ENCODE measurements at places on chromosomes 2 and 18.

GRCh38 chr2:31190188-31190587 is 27.1 kb downstream of the CAPN14 start:
- DNase-seq = no peak

DNA sequence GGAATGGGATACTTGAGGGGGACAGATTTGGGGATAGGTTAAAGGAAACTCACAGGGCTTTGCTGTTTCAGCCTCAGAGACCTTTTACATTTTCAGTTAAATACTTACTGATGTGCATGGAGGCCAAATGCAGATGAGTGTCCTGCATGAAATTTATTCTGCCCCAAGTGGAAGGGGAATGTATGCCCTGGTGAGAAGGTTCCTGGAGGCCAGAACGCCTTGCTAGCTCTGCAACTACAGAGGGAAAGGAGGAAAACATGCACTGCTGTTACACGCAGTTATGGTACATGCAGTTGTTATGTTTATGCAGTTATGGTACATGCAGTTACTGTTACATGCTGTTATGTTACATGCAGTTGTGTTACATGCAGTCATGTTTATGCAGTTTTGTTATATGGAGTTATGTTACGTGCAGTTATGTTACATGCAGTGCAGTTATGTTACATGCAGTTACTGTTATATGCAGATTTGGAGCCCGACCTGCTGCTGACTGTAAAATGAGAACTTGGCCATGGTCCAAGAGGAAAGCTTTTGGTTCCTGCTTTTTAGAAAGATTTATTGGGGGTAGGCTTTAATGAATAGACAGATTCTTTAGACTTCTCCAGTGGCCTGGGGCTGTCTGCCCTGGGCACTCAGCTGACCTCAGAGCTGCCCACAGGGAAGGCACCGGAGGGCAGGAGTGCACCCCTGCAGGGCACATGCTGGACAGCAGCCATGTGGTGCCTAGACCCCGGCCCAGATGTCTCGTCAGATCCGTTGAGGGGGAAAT is 84.1 kb downstream of the LDLRAD4 start:
- peak; percentile 42 for DNase-seq

DNA sequence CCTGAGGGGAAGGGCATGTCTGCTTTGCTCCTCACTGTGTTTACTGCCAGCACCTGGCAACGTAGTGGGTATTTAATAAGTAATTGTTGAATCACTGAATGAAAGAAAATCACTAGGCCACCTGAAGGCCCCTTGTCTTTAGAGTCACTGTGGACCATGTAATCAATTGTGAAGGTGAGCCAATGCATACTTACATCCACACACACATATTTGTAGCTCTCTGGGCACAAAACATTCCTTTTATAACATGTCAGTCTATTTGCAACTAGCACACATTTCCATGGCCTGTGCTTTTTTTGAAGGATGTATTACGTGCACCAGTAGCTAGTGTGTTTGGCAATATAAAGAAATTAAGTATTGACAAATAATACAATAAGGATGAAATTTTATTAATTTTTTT is 11.2 kb downstream of the ATP8B1 start:
- DNase-seq = no peak

DNA sequence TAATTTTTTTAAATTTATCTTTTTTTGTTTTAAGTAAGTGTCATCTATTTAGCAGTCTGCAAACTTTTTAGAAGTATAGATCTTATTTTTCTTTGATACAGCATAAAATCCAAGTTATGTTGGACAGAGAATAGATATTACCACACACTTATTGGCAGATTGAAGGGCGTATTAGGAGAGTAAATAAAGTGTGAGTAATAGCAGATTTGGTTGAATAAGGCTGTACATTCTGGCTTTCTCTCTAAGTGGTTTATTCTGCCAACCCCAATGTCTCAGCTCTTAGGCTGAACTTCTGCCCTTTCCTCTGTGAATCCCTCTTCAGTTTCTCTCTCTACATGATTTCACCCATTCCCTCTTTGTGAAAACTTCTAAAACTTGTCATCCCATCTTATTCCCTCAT is 651.2 kb downstream of the DCC start:
- no peak for DNase-seq

- DNase-seq = no peak
These were observed 17.4 kb downstream of the DYNC2LI1 start for GRCh38 chr2:43791035-43791765.

- no peak for DNase-seq
These were observed 240.5 kb upstream of the SALL3 start for GRCh38 chr18:78739115-78739514.

- no peak for DNase-seq
These were observed 274.2 kb upstream of the LRRTM4 start for GRCh38 chr2:77796397-77796796.

- DNase-seq = no peak
These were observed 8.8 kb downstream of the RAB1A start for GRCh38 chr2:65120990-65121693.

DNA sequence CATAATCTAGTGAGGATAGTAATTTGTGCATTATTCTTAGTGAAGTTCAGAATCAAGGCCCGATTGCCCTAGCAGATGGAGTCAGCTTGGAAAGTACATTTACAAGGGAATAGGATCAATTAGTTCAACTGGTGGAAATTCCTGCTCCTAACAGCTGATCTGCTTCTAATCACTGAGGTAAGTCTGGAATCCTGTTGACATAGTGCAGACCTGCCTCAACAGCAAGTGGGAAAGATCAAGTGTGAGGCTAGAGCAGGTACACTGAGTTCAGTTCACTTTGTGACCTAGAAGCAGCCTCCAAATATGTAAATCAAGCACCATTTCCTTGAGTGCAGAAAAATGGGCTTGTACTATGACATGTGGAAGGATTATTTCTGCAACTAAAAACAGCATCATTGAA is 111.2 kb upstream of the NOSTRIN start:
- DNase-seq = no peak

Data from hematopoietic multipotent progenitor cell treated with erythropoietin and hydrocortisone succinate and interleukin-3 and kit ligand, for 8 days (in vitro differentiated cells).